ENCODE measurements at places on chromosomes 5 and 9. TPM values are rescaled to one million over a fixed set of nuclear protein-coding genes. Genes with fewer than 3 reads are reported as not detected.

LCP2 gene
- 7.2 TPM for polyA plus RNA-seq

SLC1A3 gene
- polyA plus RNA-seq: 21.6 TPM

C5orf63 gene
- not detected for polyA plus RNA-seq

IL3 gene
- polyA plus RNA-seq: not detected

TMEM232 gene
- polyA plus RNA-seq: 1.0 TPM

IL9 gene
- polyA plus RNA-seq: not detected

TRPM6 gene
- polyA plus RNA-seq: 0.15 TPM

Data from muscle of arm (tissue), 14 donors.